ENCODE measurements at places on chromosomes 12 and 14.

- DNase-seq, result no peak
These were observed 17.8 kb downstream of the PPHLN1 start for GRCh38 chr12:42343721-42344120.

GRCh38 chr12:49973361-49973830 is 649 bp downstream of the AQP6 start:
- DNase-seq, result no peak

DNA sequence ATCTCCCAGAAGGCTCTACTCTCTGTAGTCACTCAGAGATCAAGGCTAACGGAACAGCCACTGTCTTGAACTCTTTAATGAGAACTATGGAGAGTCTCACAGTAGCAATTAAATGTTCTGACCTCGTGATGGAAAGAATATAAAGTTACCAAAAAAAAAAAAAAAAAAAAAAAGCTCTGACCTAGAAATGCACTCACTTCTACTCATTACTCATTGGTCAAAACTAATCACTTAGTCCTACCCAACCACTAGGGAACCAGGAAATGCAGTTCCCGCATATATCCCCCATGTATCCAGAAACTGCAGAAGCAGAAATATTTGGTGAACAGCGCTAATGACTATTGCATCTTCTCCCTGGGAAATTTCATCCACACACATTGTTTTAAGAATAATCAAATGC is 29.5 kb upstream of the C12orf76 start:
- no peak for DNase-seq

DNA sequence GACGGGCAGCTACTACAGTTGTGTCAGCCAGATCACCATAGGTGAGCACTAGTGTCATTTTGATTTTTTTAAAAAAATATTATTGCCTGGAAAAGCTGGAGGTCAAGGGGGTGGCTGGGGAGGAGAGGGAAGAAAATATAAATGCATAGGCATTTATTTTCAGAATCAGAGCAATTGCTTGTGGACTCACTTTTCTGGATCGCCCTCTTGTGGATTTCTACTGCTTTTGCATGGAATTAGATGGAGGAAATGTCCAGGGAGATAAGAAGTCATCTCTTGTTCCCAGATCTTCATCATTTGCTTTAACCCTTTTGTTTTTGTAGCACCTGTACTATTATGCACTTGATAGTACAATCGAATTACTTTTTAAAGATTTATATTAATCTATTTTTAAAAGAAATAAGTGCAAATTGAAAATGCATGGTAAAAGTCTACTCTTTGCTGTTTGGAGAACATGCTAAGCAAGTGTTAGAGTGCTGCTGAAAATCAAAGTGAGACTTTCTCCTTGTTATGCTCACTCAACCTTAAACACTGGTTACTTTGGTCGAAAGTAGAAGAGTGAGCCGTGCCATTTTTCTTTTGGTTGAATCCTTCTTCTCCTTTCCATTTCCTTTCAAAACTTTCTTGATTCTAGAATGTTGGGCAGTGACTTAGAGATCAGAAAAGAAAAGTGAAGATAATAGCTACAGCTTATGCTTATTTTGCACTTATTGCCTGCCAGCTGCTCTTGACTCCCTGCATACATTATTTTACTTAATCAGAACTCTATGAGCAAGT is 60.6 kb upstream of the ANO4 start:
- no peak for DNase-seq

GRCh38 chr12:113347107-113347506 is 11.3 kb upstream of the PLBD2 start:
- DNase-seq, result no peak

DNA sequence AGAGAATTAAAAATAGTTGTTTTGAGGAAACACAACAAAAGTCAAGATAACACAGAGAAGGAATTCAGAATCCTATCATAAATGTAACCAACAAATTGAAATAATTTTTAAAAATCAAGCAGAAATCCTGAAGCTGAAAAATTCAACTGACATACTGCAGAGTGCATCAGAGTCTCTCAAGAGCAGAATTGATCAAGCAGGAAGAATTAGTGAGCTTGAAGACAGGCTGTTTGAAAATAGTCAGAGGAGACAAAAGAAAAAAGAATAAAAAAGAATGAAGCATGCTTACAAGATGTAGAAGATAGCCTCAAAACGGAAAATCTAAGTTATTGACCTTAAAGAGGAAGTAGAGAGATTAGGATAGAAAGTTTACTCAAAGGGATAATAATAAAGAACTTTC is 65.8 kb upstream of the PPP2R5C start:
- DNase-seq, result no peak

GRCh38 chr12:75548879-75549278 is 37.5 kb upstream of the KRR1 start:
- no peak for DNase-seq

GRCh38 chr12:11904124-11904523 is 166.6 kb upstream of the BCL2L14 start:
- DNase-seq, result no peak

GRCh38 chr14:88322504-88323085 is 474 bp downstream of the KCNK10 start:
- DNase-seq, result no peak

DNA sequence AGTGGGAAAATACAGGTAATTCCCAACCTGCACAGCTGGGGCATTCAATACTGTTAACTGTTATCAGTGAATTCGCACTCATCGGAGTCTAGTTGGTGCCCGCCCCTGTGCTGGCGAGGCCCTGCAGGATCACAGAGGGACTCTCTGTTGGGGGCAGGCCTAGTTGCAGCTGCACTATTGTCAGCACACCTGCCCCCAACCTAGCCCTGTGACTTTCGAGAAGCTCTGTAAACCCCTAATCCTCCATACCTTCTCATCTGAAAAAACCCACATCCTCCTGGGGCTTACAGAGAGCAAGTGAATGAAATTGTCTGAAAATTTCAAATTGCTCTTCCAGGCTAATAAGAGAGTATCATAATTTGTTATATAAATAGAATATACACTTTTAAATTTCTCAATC is 132.2 kb upstream of the NUDT4 start:
- DNase-seq, result peak; percentile 5

- no peak for DNase-seq
These were observed 42.6 kb downstream of the LTBP2 start for GRCh38 chr14:74569387-74569786.

DNA sequence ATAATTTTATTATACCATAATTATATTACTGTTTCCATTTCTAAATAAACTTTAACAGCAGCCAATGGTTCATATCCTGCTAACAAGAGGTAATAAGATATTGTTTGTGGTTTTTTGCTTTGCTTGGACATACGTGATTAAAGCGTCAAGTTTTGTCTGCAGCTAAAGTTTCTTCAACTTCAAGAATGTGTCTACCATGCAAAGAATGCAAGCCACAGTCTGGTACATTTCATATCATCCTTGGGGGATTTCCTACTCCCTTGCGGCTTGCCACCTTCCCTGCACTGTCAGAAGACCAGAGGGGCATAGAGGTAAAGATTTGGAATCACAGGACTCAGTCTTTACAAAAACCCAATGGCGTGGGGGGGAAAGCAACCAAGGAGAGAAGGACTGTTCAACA is 125.2 kb downstream of the MED13L start:
- no peak for DNase-seq

DNA sequence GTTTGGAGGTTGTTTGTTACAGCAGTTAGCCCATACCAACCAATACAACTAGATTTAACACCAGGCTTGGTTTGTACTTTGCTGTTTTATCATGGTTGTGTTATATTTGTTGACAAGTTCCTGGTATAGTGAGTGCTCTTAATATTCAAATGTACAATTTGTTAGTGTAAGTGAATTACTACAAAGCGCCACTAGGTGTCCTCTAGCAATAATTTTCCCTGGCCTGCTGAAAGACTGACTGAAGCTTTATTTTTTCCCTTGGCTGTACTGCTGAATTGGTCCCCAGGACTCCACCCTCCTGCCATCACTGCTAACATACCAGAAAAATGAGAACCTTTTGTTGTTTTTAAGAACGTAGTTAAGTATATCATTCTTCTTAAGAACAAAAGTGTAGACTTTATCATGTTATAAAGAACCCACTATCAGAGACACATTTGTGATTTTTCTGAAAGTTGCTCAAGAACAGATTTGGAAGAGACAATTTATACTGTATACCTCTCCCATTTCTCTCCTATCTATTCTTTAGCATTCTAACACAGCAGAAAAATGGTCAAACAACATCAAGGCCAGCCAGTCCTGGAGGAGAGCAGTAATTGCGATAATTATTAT is 75.3 kb upstream of the FAR2 start:
- DNase-seq, result no peak

- DNase-seq, result no peak
These were observed 54.9 kb downstream of the RAB35 start for GRCh38 chr12:120061575-120062214.

DNA sequence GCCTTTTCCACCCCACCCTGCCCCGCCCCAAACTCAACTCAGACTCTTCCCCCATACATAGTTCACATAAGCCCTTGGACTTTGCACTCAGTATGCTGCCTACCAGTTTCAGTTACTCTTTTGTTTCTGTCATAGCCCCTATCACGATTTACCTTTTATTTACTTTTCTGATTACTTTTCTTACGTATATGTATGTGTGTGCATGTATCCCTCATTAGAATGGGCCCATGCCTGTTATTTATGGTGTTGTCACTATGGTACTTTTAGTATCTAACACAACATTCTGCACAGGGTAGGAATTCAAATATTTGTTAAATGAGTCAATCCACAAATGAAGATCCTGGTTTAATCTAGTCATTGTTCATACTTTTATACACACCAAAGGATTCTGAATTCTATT is 16.5 kb upstream of the LUM start:
- no peak for DNase-seq

DNA sequence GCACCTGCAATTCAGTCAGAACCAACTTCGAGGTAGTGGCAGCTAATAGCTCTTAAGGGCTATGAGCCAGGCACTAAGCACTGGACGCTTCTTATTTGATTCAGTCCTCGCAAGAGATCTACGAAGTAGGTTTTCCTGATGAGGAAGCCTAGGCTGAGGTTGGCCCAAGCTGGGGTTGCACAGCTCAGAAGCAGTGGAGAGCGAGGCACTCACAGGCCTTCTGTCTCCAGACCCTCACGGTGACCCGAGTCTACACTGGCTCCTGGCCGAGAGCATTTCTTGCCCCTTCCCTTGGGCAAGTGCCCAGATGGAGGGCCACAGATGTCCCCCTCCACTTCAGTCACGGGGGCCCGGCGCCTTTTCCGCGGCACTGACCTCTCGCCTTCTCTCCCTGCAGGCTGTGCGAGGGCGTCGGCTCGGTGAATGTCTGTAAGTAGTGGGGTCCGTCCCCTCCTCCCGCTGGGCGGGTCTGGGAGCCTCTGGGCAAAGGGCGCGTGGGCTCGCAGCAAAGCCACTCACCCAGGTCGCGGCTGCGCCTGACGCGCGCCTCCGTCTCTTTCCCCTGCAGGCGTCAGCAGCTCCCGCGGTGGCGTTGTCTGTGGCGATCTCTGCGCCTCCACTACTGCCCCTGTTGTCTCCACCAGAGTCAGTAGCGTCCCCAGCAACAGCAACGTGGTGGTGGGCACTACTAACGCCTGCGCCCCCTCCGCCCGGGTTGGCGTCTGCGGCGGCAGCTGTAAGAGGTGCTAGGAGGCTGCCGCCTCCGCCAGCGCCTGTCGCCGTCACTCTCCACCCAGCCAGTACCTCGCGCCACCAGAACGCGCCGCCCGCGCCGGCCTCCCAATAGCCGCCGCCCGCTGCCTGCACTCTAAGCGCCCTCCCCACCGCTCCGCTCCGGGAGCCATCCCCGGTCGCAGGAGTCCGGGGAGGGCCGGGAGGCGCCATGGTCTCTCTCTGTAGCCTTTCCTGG is 13.1 kb downstream of the KRT83 start:
- DNase-seq, result no peak

GRCh38 chr14:102655137-102655536 is 62.7 kb downstream of the RCOR1 start:
- DNase-seq, result no peak

DNA sequence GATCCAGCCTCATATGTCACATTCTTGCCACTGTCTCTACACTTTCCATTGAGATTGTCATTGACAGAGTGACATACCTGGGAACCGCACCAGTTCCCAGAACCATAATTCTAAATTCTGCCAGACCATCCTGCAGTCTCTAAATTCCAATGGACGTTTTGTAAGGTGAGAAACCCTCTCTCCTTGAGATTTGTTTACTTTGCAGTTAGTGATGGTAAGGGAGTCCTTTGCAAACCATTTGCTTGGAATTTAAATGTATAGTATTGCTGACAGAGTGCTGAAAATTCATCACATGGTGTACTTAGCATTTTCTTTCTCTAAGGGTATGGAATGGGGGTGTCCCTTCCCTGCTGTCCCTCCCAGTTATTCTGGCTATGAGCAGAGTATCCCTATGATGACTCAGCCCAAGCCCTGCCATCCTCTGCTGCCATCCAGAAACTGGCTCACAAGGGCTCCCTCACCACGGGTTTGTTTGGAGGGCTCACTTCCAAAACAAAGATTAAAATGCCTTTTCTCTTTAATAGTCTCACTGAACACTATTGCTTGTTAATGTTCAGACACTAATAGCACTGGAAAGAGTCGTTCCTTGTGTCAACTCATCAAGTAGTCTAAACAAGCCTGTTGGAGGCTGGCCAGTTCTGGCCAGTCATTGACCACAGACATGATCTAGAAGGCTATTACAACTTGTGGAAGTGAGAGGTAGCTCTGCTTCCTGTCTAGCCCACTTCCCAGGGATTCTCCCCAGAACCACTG is 129.0 kb upstream of the HMGA2 start:
- DNase-seq, result no peak

DNA sequence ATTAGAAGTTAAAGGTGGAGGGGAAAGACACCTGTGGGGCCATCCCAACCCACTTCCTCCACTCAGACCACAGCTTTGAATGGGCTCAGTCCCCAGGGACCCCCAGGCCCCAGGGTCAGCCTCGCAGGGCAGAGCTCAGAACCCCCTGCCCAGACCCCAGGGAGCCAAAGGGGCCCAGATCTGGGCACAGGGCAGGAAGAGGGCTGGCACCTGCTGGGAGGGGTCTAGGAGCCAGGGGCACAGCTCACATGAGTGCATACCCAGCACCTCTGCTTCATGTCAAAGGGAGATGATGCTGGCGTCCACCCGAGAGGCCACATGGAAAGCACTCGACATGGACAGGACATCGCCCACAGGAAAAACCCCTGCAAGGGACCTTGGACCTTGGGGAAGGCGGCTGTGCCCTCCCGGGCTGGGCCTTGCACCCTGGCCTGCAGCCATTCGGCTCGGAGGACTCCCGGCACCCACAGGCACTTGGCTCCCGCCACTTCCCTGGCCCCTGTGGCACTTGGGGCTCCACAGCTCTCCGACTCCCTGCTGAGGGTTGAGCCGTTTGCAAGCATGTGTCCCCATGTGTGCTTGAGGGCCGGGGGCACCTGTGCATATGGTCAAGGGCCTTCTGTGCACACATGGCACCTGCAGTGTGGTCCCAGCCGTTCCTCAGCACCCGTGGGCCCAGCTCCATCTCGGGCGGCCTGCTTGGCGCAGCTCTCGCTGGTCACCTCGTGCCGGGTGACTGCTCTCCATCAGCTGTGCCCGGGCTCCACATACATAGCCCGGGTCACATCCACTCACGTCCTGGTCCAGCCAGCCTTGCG is 7.8 kb upstream of the AMN start:
- no peak for DNase-seq
